ENCODE measurements at places on chromosomes 12 and 14. TPM values are rescaled to one million over a fixed set of nuclear protein-coding genes. Genes with fewer than 3 reads are reported as not detected.

The KRT82 gene
- not detected for total RNA-seq

The POLE2 gene
- total RNA-seq = 9.4 TPM

The ERP27 gene
- not detected for total RNA-seq

The PTPRB gene
- total RNA-seq = 13.8 TPM

The CMKLR1 gene
- total RNA-seq = 1.3 TPM

The SERPINA9 gene
- total RNA-seq = not detected

The VRTN gene
- total RNA-seq = not detected

The TMEM63C gene
- 21.6 TPM for total RNA-seq

The SAV1 gene
- total RNA-seq = 28.5 TPM

The GLIPR1L1 gene
- total RNA-seq = not detected

Measured in parietal lobe (tissue), 2 donors.